Right kidney (tissue), 9 donors: ENCODE measurements at places on chromosomes 2 and 18.

- DNase-seq = no peak
Measured at GRCh38 chr2:120699292-120699691, 36.4 kb upstream of the GLI2 start.

GRCh38 chr2:219726916-219727315 lies 99.5 kb downstream of the SLC4A3 start:
- no peak for DNase-seq

DNA sequence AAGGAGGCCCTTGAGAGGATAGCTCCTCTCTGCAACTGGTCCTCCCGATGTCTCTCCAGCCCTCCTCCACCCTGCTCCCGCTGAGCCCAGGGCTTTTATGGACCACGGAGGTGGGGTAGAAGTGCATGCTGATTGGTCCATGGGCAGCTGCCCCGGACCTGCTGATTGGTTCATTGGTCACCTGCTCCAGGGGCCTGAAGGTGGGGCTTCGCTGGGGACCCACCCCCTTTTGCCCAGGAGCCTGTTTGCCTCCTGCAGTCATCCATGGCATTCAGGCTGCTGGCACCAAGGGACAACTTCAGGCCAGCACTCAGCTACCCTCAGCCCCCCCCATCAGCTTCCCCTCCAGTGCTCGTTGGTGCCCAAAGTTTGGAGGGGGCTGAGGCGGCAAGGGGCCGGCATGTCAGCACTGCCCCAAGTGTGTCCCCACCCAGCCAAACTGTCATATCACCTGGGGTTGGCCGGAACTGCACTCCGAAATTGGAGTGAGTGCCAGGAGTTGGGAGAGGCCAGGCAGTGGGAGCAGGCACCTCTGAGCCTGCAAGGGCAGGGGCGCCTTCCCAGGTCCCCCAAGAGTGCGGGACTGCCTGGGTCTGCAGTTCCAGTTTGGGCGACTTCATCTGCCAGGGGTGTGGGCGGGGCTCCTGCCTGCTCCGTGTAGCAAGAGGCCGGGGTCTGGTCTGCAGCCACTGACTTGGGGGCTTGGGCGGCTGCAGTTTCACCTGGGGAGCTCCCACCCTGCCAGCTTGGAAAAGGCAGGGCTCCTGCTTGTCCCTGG lies 288.9 kb downstream of the RDH14 start:
- DNase-seq = no peak

GRCh38 chr18:24516261-24516660 lies 55.8 kb downstream of the HRH4 start:
- DNase-seq = no peak

DNA sequence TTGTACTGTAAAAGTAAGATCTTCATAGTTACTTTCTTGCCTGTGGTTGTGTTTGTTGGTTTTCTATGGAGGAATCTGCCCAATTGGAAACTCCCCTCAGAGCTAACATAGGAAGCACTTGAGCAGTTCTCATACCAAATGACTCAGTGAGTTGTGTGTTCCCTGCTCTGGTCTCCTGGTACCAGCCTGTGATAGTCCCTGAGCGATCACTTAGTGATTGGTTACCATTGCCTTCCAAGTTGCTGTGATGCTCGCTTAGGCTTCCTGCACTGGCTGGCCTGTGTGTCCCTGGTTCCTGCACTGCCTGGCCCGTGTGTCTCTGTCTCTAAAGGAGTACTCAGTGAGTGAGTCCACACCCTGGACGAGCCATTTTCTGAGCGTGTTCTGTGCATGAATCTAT lies 133.0 kb downstream of the MAP4K4 start:
- no peak for DNase-seq

DNA sequence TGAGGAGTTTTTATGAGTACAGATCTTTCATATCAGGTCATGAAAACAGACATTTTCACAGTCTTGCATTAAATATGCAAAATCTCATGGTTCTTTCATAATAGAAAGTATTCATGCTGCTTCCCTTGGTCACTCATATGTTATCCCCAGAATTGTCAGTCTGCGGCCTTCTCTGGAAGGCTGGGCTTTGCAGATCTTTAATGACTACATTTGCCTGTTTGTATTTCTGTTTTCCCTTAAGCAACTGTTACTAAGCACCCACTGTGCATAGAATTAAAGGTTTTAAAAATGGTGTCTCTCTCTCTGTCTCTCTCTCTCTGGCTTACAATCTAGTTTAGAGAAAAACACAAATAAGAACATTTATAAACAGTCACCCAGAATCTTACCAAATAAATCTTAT lies 456.3 kb downstream of the RIT2 start:
- no peak for DNase-seq

GRCh38 chr2:68031542-68032160 lies 31.2 kb downstream of the C1D start:
- DNase-seq = no peak

DNA sequence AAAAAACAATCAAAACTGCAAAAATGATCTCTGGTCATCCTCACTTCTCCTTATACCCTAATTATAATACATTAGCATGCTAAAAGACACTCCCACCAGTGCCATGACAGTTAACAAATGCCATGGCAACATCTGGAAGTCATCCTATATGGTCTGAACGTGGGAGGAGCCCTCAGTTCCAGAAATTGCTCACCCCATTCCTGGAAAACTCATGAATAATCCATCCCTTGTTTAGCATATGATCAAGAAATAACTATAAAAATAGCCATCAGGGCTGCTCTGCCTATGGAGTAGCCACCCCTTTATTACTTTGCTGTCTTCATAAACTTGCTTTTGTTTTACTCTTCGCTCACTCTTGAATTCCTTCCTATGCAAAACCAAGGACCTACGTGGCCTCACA lies 5.7 kb upstream of the C2orf80 start:
- no peak for DNase-seq

DNA sequence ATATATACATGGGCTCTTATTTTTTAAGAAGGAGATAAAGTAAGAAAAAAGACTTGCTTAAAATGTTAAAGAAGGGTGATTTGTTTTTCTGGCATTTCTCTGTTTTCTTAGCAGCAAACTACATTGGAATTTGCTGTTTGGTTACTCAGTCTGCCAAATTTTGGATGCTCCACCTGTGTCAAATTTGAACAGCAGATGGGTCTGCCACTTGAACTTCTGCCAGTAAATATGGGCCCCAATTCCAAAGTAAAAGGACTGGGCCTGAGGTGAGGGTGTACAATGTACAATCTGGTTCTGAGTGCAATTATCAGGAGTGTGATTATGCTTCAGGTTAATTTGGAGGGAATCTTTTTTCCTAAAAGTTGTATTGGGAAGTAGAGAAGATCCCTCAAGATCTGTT lies 794.5 kb downstream of the DSC3 start:
- no peak for DNase-seq

DNA sequence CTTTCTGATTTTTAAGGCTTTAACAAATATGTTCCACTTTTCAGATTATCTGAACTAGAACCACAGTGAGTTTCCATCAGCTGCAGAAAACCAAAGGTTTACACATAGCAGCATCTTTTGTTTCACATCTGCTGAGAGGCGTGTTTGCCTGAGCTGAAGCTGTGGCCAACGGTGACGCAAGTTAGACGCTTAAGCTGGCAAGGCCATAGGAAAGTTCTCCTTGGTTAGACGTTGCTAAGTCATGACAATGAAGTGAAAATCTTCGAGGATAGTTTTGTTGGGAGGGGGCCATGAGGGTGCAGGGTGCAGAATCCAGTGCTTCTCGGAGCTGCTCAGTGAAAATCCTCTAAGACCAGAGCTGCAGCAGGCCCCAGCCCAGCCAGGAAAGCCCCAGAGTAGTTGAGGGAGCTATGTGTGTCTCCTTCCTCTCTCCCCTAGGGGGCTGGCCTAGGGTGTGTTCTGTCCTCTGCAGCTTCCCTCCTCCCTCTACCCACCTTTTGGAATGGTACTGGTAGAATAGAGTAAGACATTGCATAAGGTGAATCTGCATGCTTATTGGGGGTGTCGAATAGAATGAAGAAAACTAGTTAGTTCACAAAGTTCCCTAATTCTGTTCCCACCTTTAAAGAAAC lies 105.4 kb downstream of the FHOD3 start:
- DNase-seq = no peak

- DNase-seq = no peak
Measured at GRCh38 chr2:199814101-199814816, 36.7 kb downstream of the FTCDNL1 start.

DNA sequence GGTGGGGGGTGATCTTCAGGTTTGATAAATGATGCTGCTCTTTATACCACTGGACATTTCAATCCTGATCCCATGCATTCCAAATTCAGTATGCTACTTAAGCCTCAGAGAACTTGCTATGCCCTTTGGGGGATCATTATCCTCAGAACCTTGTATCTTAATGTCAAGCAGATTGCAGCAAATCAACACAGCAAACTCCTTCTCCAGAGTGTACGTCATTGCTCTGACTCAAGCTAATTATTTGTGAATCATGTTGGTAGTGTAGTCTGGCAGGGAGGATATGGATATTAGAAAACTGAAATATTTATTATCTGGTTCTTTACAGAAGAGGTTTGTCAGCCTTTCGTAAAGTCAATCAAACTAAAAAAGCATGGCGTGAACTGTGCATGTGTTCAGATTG lies 562.5 kb upstream of the FAM98A start:
- DNase-seq = no peak

- no peak for DNase-seq
Measured at GRCh38 chr18:58596265-58596681, 32.6 kb downstream of the ALPK2 start.

GRCh38 chr18:9787712-9788111 lies 79.6 kb downstream of the RAB31 start:
- DNase-seq = no peak

DNA sequence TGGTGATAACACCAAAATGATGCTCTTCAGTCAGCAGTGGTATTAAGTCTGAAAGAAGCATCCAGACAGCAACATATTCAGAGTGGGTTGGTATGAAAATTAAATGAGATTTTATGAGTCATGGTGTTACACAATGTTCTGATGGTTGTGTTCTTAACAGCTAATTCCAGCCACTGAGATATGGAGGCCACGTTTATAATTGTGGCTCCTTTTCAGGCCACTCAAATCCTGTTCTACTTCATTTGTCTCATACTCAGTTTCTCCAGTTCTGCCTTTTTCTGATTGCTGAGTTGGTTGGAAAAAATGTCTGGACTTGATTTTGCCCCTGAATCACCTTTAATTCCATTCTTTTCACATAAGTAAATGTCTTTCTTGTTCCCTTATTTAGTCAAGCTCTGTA lies 162.7 kb upstream of the COL3A1 start:
- no peak for DNase-seq

GRCh38 chr2:141957827-141958450 lies 172.9 kb downstream of the LRP1B start:
- no peak for DNase-seq

- DNase-seq = peak; percentile 98
Measured at GRCh38 chr18:24271381-24272228, 126.0 kb downstream of the OSBPL1A start.
